GM20000 (cell line): ENCODE measurements at places on chromosomes 3 and 15.

DNA sequence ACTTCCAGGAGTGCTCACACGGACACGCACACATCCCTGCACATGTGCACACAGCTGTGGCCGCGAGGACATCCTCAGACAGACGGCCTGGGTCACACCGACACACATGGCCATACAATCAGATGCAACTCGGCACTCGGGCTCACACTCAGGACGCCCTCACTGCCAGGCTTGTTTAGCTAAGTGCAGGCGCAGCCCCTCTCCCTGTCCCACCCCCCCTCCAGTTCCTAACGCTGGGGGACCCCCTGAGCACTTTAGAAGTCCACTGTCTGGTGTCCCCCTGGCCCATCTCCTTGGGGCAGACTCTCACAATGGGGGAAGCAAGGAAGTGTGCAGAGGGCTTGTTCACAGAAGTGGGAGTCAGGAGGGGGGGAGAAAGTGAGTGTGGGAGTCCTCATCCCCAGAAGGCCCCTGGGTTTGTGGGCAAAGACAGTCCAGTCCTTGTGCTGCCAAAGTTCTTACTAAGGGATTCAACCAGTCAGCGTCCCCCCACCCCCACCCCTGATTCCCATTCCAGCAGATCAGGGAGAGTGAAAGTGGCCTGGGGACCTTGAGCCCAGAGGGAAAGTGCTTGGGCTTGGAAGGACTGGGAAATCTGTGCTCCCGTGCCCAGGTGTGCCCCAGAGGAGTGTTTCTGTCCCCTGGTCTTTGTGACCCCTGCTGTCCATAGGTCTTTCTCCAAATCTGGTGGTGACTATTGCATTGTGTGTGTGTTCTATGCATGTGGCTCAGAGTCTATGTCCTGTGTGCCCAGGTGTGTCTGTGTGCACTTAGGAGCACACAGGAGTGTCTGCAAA is 767 bp upstream of the GATA2 start:
- DNase-seq = no peak

- DNase-seq = no peak
These were observed 199.4 kb downstream of the OCA2 start for GRCh38 chr15:27899583-27900285.

DNA sequence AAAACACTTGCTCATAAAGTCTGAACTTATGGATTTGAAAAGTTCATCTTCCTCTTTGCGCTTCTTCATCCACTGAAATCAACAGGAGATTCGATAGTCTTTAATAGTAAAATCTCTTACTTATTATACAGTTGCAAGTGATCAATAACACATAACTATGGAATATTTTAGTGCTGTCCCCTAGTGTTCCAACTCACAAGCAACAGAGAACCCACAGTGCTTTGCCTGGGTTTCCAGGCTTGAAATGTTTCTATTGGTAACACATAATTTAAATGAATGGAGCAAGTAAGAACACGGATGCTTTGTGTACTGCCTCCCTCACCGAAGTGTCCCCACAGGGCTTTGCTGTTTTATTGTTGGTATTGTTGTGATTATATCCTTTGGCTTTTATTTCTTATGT is 93.5 kb downstream of the WDR72 start:
- DNase-seq = no peak

DNA sequence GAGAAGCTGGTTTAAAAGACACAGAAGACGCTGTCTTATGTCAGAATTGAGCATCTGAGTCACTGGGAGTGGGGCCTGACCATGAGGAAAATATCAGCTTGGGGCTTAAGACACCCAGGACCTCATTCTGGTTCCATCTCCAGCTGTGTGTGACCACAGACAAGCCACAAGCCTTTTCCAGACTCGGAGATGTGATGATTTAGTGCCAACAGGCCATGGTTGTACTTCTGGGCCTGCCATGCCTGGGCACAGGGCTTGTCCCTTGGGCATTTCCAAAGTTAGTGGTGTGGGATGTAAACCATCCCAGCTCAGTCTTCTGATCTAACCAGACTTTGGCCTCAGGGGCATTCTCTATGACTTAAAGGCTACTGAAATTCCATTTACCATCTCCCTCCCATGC is 269.8 kb downstream of the RYR3 start:
- no peak for DNase-seq
